ENCODE measurements at places on chromosomes 1 and 21. TPM values are rescaled to one million over a fixed set of nuclear protein-coding genes. Genes with fewer than 3 reads are reported as not detected.

CBS gene
- polyA plus RNA-seq: 14.9 TPM

TSPEAR gene
- polyA plus RNA-seq: 0.02 TPM

OR10J1 gene
- polyA plus RNA-seq: not detected

CRYAA gene
- polyA plus RNA-seq: not detected

ITSN1 gene
- polyA plus RNA-seq: 12.0 TPM

SDHC gene
- 204 TPM for polyA plus RNA-seq

TEX38 gene
- not detected for polyA plus RNA-seq

KHDC4 gene
- 34.2 TPM for polyA plus RNA-seq

TSPAN2 gene
- polyA plus RNA-seq: 1.5 TPM

SPRR1B gene
- polyA plus RNA-seq: 0.31 TPM

BARHL2 gene
- polyA plus RNA-seq: not detected

NR1I3 gene
- not detected for polyA plus RNA-seq

ASPM gene
- polyA plus RNA-seq: 0.47 TPM

DNA sequence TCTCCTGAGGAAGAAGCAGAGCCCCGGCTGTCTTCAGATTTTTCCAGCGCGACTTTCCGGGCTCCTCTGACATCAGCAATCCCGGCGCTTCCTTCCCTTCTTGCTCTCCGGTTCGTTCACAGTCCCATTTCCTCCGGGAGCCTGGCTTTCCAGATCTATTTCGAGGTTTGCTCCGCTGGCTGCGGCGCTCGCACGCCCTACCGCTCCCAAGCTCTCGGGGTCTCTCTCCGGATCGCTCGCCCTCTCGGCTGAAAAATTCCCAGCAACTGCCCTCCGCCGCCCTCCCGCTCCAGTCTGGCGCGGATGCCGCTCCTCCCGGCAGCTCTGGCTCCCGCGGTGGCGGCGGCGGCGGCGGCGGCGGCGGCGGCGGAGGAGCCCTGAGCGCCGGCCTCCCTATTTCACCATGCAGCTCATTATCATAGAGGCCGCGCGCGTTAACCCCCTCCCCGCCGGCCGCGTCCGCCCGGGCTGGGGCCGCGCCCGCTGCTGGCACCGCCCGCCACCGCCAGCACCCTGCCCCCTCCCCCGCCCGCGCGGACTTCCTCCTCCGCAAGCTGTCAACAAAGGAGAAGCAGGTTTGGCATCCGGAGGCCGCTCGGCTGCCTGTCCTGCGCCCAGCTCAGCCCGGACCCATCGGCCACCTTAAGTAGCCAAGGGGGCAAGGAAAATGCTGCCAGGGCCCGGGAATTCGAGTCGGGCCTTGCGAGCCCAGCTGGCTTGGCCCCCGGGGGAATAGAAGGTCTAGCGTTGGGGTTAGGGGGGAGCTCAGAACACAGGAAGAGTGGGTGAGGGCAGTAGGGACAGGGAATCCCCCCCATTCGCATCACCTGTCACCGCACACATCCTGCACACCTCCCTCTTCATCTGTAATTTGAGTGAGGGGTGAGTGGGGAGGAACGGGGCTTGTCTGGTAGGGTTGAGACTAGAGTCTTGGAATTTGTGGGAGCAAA lies at the start of gene PLXNA2:
TSS of gene PLXNA2 (minus strand) at position 418 of the 950 bp plus-strand sequence. CDS start 26,462 bp downstream, outside the sequence.
- DNase-seq: peak; percentile 84
- peak within 1 kb of the TSS; percentile 93 for H3K27ac ChIP-seq
- no peaks in the 10 kb centered on the region for H3K27me3 ChIP-seq
- H3K4me1 ChIP-seq: peaks cover 5% of the 10 kb centered on the region
- H3K36me3 ChIP-seq: no peaks in the 10 kb centered on the region

DNA sequence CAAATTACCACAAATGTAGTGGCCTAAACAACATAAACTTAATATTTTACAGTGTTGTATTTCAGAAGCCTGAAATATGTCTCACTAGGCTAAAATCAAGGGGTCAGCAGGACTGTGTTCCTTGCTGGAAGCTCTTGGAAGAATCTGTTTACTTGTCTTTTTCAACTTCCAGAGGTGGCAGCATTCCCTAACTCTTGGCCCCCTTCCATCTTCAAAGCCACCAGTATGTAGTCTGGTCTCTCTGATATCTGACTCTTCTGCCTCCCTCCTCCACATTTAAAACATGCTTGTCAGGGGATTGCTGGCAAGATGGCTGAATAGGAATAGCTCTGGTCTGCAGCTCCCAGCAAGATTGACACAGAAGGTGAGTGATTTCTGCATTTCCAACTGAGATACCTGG lies 567.5 kb downstream of the PLA2G4A start:
- H3K4me1 ChIP-seq: no peaks in the 10 kb centered on the region
- H3K36me3 ChIP-seq: no peaks in the 10 kb centered on the region
- no peak overlapping the region for H3K4me3 ChIP-seq
- no peak overlapping the region for H3K27ac ChIP-seq
- DNase-seq: peak; percentile 30
- no peaks in the 10 kb centered on the region for H3K27me3 ChIP-seq

DNA sequence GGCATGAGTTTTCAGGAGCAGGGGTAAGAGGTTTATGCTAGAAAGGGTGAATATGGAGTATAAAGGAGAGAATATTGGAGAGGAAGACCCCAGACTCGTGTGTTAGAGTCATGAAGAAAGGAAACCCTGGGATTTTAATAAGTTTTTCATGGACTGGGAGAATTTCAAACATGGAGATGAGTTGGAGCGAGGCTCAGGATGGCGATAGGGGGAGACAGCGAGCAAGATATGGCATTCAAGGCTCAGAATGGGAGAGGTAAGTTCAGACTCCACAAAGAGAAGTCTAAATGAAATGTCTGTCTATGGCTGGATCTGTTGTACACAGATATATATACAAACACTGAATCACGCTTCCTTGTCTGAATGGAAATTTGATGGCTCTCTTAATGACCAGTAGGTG lies 92.5 kb downstream of the LRRC40 start:
- H3K4me3 ChIP-seq: no peak overlapping the region
- H3K36me3 ChIP-seq: no peaks in the 10 kb centered on the region
- no peaks in the 10 kb centered on the region for H3K27me3 ChIP-seq
- no peaks in the 10 kb centered on the region for H3K4me1 ChIP-seq

DNA sequence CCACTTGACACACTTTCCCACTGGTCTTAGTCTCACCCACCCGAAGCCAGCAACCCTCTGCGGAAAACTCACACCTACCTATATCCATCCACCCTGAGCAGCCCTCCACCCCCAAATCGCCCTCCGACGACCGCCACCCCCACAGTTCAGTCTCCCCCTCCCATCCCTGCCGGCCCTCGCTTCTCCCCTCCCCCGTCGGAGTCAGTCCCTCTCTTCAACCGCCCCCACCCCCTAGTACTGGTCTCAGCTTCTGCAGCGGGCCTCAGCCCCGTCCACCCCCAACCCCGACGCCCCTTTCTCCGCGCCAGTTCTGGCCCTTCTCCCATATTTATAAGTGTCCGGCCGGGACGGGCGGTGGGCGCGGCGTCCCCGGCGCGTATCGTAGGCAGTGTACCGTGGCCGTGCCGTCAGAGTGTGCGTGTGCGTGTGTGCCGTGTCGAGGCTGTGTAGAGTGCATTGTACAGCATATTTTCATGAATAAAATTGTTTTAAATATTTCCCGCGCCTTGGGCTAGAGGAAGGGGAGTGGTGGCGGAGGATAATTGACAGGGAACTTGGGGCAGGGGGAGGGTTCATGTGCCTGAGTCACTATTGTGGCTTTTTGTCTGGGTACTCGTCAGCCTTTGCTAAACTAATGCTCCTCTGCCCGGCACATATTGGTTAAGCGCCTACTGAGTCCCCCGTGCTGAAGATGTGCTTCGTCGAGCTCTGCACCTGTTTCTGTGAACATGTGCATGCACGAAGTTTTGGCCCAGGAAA lies 22.0 kb downstream of the FOXO6 start:
- peak overlapping the region; percentile 53 for H3K4me3 ChIP-seq
- H3K27ac ChIP-seq: peak overlapping the region; percentile 95
- peaks cover 11% of the 10 kb centered on the region for H3K27me3 ChIP-seq
- peaks cover 3% of the 10 kb centered on the region for H3K36me3 ChIP-seq
- peaks cover 12% of the 10 kb centered on the region for H3K4me1 ChIP-seq
- peak; percentile 57 for DNase-seq

- H3K4me3 ChIP-seq: no peak overlapping the region
- H3K27me3 ChIP-seq: no peaks in the 10 kb centered on the region
- H3K36me3 ChIP-seq: no peaks in the 10 kb centered on the region
- peaks cover 5% of the 10 kb centered on the region for H3K4me1 ChIP-seq
These were observed 208 bp upstream of the BARHL2 start for GRCh38 chr1:90717356-90717664.

GRCh38 chr21:15841856-15842564 lies 112.2 kb downstream of the USP25 start:
- no peaks in the 10 kb centered on the region for H3K4me1 ChIP-seq
- H3K36me3 ChIP-seq: peaks cover 4% of the 10 kb centered on the region
- peak; percentile 14 for DNase-seq
- no peaks in the 10 kb centered on the region for H3K27me3 ChIP-seq
- H3K27ac ChIP-seq: no peak overlapping the region

DNA sequence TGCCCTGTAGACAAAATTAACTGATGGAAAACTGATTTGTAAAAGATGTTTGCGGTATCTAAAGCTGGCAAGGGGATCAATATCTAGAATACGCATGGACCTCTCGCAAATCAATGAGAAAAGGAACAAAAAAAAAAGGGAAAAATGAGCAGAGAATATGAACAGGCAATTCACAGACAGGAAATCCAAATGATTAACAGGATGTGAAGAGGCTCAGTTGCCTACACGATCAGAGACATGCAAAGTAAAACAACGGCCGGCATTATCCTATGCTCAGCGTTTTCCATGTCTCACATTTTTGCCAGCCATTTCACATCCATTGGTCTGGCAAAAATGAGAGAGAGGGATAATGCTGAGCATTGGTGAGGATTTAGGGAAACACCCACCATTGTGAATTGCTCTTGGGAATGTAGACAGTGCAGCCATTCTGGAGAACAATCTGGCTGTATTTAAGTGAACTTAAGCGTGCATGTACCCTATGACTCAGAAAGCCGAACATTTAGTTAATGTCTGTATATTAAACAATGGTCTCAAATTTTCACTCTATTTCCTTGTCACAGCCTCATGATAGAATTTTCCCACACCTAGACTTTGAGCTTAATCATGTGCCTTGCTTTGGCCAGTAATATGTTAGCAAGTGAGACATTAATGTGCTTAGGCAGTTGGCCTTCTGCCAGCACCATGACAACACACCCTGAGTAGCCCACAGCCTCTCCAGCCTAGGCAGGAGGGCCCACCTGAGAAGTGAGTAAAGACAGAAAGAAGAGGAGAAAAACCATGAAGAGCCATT lies 61.0 kb upstream of the NBPF3 start:
- peak; percentile 21 for DNase-seq
- no peaks in the 10 kb centered on the region for H3K36me3 ChIP-seq
- peaks cover 2% of the 10 kb centered on the region for H3K27me3 ChIP-seq
- H3K4me1 ChIP-seq: no peaks in the 10 kb centered on the region
- no peak overlapping the region for H3K27ac ChIP-seq

DNA sequence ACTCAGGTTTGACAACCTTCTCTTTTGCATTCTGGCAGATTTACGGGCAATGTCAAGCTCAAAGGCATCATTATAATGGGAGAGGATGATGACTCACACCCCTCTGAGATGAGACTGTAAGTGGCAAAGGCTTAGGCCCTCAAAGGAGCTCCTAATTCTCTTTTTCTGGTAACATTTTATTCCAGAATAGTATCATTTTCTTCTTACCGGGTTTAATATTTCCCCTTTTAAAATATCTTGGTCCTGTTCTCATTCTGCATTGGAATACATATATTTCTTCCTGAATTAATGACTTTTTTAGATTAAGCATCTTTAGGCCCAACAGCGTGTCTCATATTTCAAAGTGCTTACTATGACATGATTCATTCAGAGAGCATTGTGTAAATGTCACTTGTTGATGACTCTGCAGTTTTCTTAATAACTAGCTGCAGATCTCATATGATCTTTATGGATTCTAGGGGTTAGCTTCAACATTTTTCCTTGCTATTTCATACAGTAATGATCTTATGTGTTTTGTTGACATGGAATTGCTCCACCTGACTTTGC lies 1.7 kb downstream of the PITHD1 start:
- no peak for DNase-seq
- H3K27me3 ChIP-seq: no peaks in the 10 kb centered on the region
- H3K36me3 ChIP-seq: peaks cover 8% of the 10 kb centered on the region

- no peaks in the 10 kb centered on the region for H3K36me3 ChIP-seq
- DNase-seq: peak; percentile 5
- no peak overlapping the region for H3K27ac ChIP-seq
- no peak overlapping the region for H3K4me3 ChIP-seq
These were observed 26.8 kb downstream of the GFI1 start for GRCh38 chr1:92459871-92460320.

GRCh38 chr1:110114784-110115183 lies 2.5 kb downstream of the UBL4B start:
- H3K36me3 ChIP-seq: no peaks in the 10 kb centered on the region
- peaks cover 23% of the 10 kb centered on the region for H3K27me3 ChIP-seq
- H3K4me1 ChIP-seq: no peaks in the 10 kb centered on the region

GRCh38 chr1:155219592-155220031 lies 11.1 kb downstream of the MTX1 start:
- peak; percentile 24 for DNase-seq
- H3K27ac ChIP-seq: peak overlapping the region; percentile 15
- H3K4me1 ChIP-seq: no peaks in the 10 kb centered on the region
- no peak overlapping the region for H3K4me3 ChIP-seq
- H3K36me3 ChIP-seq: no peaks in the 10 kb centered on the region
- no peaks in the 10 kb centered on the region for H3K27me3 ChIP-seq

DNA sequence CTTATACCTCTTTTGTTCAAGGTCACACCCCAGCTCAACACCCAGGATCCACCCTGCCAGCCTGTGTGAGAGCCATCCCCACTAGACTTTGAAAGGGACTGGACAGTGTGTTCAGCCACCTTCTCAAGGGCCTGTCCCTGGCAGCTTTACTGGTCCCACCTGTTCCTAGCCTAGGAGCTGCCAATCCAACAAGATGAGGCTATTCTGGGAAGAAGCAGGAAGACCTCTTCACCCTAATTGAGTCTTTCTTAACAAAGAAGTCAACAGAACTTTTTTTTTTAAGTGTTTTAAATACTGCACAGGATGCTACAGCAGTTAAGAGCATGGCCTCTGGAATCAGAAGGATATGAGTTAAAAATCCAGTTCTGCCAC lies 95.8 kb upstream of the HOOK1 start:
- no peaks in the 10 kb centered on the region for H3K4me1 ChIP-seq
- DNase-seq: no peak
- no peak overlapping the region for H3K4me3 ChIP-seq
- H3K27ac ChIP-seq: peak overlapping the region; percentile 26
- no peaks in the 10 kb centered on the region for H3K27me3 ChIP-seq

GRCh38 chr1:54485416-54485815 lies 62.6 kb upstream of the ACOT11 start:
- H3K4me3 ChIP-seq: no peak overlapping the region
- DNase-seq: peak; percentile 58
- peaks cover 5% of the 10 kb centered on the region for H3K4me1 ChIP-seq
- H3K27me3 ChIP-seq: no peaks in the 10 kb centered on the region

GRCh38 chr1:93483200-93483599 lies 35.3 kb downstream of the FNBP1L start:
- no peaks in the 10 kb centered on the region for H3K27me3 ChIP-seq
- H3K4me1 ChIP-seq: no peaks in the 10 kb centered on the region
- H3K36me3 ChIP-seq: peaks cover 5% of the 10 kb centered on the region
- no peak overlapping the region for H3K4me3 ChIP-seq

GRCh38 chr1:40047276-40047675 lies 6.7 kb downstream of the CAP1 start:
- H3K27ac ChIP-seq: peak overlapping the region; percentile 40
- H3K4me1 ChIP-seq: peaks cover under 1% of the 10 kb centered on the region
- DNase-seq: no peak
- peaks cover 3% of the 10 kb centered on the region for H3K36me3 ChIP-seq
- no peaks in the 10 kb centered on the region for H3K27me3 ChIP-seq
- H3K4me3 ChIP-seq: no peak overlapping the region
